ENCODE measurements at places on chromosomes 16 and 17.

DNA sequence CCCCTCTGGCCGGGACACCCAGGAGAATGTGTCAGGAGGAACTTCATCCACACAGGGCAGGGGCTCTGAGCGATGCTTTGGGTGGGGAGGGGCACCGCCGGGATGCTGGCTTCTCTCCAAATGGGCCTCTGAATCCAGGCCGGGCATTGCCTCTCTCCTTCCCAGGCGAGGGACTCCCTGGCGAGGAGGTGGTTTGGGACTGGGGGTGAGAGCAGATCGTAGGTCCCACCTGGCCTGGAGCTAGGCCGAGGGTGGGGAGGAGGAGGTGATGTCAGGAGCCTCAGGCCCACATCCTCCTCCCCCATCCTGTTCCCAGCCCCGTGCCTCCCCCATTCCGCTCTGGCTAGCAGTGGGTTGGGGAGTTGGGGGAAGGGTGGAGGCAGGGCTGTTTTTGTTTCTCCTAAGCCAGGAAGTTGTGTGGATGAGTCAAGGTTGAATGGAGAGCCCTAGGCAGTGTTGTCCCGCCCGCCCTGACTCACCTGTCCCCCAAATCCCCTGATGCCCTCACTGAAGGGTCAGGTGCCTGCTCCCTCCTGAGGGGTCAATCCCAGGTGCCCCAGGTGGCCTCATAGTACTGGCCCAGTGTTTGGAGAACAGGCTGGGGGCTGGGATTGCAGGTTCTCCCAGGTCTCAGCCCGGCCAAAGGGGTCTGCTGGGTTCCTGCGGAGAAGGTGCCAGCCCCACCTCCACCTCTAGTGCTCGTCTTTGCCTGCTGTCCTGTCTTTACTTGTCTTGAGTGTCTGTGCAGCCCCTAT lies 2.8 kb downstream of the GRB7 start:
- H3K27me3 ChIP-seq = peaks cover 15% of the 10 kb centered on the region
- H3K27ac ChIP-seq = peak overlapping the region; percentile 22
- peaks cover 27% of the 10 kb centered on the region for H3K4me1 ChIP-seq

- H3K4me3 ChIP-seq = no peak overlapping the region
- peaks cover 16% of the 10 kb centered on the region for H3K27me3 ChIP-seq
- H3K4me1 ChIP-seq = no peaks in the 10 kb centered on the region
- H3K27ac ChIP-seq = no peak overlapping the region
- DNase-seq = no peak
These were observed 23.7 kb upstream of the WWOX start for GRCh38 chr16:78075800-78076199.

GRCh38 chr16:30079480-30079879 lies 3.7 kb downstream of the PPP4C start:
- H3K4me1 ChIP-seq = peaks cover 33% of the 10 kb centered on the region
- no peak overlapping the region for H3K27ac ChIP-seq
- H3K36me3 ChIP-seq = peaks cover 22% of the 10 kb centered on the region
- no peak overlapping the region for H3K4me3 ChIP-seq
- no peaks in the 10 kb centered on the region for H3K27me3 ChIP-seq

DNA sequence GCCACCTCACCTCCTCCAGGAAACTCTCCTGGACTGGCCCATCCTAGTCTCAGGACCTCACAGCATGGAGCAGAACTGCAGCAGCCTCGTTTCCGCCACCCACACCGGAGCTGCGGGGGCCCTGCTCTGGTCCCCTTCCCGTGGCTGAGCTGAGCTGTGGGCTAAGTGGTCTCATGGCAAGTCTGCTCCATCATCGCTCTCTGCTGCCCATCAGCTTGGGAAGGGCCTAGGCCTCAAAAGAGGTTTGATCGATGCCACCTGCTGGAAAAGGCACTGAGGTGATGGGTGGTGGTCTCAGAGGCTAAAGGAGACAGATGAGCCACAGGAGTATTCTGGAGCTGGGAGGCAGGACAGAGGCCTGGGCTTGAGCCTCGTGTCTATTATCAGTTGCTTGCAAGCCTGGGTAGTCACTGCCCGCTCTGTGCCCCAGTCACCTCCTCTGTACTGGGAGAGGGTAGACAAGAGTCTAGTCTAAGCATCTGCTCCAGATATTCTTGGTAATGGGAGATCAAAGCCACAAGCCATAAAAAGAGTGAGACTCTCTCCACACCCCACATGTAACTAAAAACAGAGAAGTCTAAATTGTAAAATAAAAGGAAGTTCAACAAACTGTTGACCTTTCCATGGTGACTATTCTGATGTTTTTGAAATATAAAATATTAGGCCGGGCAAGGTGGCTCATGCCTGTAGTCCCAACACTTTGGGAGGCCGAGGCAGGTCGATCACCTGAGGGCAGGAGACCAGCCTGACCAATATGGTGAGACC lies 1.6 kb downstream of the ITGAE start:
- H3K27ac ChIP-seq = no peak overlapping the region
- H3K27me3 ChIP-seq = no peaks in the 10 kb centered on the region
- peaks cover 52% of the 10 kb centered on the region for H3K4me1 ChIP-seq
- DNase-seq = no peak
- H3K4me3 ChIP-seq = no peak overlapping the region
- H3K36me3 ChIP-seq = no peaks in the 10 kb centered on the region

- no peak overlapping the region for H3K27ac ChIP-seq
- no peaks in the 10 kb centered on the region for H3K36me3 ChIP-seq
- peak; percentile 8 for DNase-seq
- H3K4me1 ChIP-seq = no peaks in the 10 kb centered on the region
- no peak overlapping the region for H3K4me3 ChIP-seq
These were observed 14.5 kb upstream of the ADORA2B start for GRCh38 chr17:15930426-15930825.

- H3K4me1 ChIP-seq = peaks cover 32% of the 10 kb centered on the region
- H3K4me3 ChIP-seq = no peak overlapping the region
- H3K27me3 ChIP-seq = no peaks in the 10 kb centered on the region
- no peaks in the 10 kb centered on the region for H3K36me3 ChIP-seq
- DNase-seq = no peak
These were observed 1.5 kb upstream of the MARF1 start for GRCh38 chr16:15644267-15644961.

DNA sequence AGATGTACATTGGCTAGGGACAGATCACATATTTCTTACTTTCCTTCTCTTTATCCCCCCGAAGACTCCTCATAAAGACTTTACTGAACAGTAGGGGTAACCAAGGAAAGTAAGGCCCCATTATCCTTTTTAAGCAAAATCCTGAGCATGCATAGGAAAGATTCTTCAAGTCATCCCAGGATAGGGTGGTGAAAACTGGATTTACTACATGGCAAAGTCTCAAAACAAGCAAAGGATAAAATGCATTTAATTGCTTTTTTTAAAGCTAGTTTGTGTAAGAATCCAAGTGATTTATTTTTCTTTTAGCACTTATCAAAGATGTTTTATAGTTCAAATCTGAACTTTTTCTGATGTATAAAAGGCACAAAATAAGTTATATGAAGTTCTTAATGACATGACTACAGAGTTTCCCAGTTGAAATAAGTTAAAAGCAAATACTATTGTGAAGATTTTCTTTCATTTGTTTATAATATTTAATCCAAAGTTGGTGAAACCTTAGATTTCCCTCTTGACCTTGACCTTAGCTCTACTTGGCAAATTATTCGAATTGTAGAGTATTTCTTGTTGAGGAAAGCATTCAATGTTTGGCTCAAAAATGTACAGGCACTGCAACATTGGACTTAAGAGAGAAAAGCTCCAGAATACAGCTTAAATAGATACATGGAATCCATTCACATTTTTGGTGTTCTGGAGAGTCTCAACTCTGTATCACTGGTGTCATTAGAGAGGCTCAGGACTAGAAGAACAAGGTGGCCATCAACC lies 104.3 kb downstream of the ABCA8 start:
- no peaks in the 10 kb centered on the region for H3K36me3 ChIP-seq
- H3K27me3 ChIP-seq = no peaks in the 10 kb centered on the region
- H3K27ac ChIP-seq = no peak overlapping the region
- peaks cover 2% of the 10 kb centered on the region for H3K4me1 ChIP-seq

- H3K4me3 ChIP-seq = no peak overlapping the region
- H3K4me1 ChIP-seq = peaks cover 67% of the 10 kb centered on the region
- DNase-seq = no peak
- H3K27me3 ChIP-seq = no peaks in the 10 kb centered on the region
- no peak overlapping the region for H3K27ac ChIP-seq
These were observed 65.2 kb downstream of the SNX20 start for GRCh38 chr16:50615891-50616290.

- H3K4me3 ChIP-seq = no peak overlapping the region
- H3K27me3 ChIP-seq = no peaks in the 10 kb centered on the region
- no peak for DNase-seq
- no peaks in the 10 kb centered on the region for H3K36me3 ChIP-seq
- no peak overlapping the region for H3K27ac ChIP-seq
These were observed 127.9 kb upstream of the CDH11 start for GRCh38 chr16:65249768-65250167.

DNA sequence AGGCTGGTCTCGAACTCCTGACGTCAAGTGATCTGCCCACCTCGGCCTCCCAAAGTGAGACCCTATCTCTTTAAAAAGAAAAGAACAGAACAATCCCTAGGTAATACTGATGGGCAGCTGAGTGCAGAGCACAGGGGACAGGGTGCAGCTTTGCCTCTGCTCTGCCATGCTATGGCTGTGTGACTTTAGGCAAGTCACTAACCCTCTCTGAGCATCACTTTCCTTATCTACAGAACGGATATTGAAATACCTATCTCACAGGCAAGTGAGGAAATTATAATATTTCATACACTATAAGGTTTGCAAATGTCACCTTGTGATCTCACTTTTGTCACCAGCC lies 4.1 kb downstream of the CASKIN2 start:
- H3K27me3 ChIP-seq = no peaks in the 10 kb centered on the region
- H3K4me1 ChIP-seq = peaks cover 47% of the 10 kb centered on the region
- no peak overlapping the region for H3K4me3 ChIP-seq
- no peak overlapping the region for H3K27ac ChIP-seq
- H3K36me3 ChIP-seq = peaks cover 2% of the 10 kb centered on the region

- DNase-seq = no peak
- no peaks in the 10 kb centered on the region for H3K4me1 ChIP-seq
- no peak overlapping the region for H3K4me3 ChIP-seq
- no peak overlapping the region for H3K27ac ChIP-seq
These were observed 11.5 kb downstream of the ZNF597 start for GRCh38 chr16:3431779-3432219.

- H3K4me3 ChIP-seq = peak overlapping the region; percentile 82
- peak; percentile 50 for DNase-seq
- peaks cover 81% of the 10 kb centered on the region for H3K4me1 ChIP-seq
- no peaks in the 10 kb centered on the region for H3K27me3 ChIP-seq
These were observed 870 bp upstream of the ITGA3 start for GRCh38 chr17:50055055-50055425.

GRCh38 chr16:930511-930910 lies 40.3 kb downstream of the LMF1 start:
- H3K36me3 ChIP-seq = peaks cover 19% of the 10 kb centered on the region
- no peaks in the 10 kb centered on the region for H3K27me3 ChIP-seq
- H3K4me1 ChIP-seq = no peaks in the 10 kb centered on the region
- DNase-seq = peak; percentile 76
- no peak overlapping the region for H3K4me3 ChIP-seq

GRCh38 chr16:79899716-79900115 lies 299.2 kb upstream of the MAF start:
- no peaks in the 10 kb centered on the region for H3K27me3 ChIP-seq
- no peak for DNase-seq
- no peak overlapping the region for H3K27ac ChIP-seq
- no peaks in the 10 kb centered on the region for H3K36me3 ChIP-seq
- no peak overlapping the region for H3K4me3 ChIP-seq

DNA sequence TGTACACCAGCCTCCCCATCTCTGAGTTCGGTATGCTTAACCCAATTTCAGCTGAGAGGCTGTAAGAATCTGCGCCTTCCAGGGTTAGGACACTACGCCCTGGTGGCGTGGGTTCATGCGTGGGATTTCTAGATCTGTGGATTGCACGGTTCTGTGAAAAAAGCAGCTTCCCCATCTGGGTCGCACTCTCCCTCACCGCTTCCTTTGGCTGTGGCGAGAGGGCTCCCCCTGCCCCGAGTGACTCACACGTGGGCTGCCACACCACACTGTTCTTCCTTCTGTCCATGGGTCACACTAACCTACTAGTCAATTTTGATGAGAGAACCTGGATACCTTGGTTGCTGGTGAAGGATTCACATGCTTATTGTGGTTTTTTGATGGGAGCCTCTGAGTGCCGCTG lies 256.0 kb upstream of the MAF start:
- H3K27me3 ChIP-seq = peaks cover 5% of the 10 kb centered on the region
- no peak overlapping the region for H3K4me3 ChIP-seq
- H3K4me1 ChIP-seq = no peaks in the 10 kb centered on the region
- no peak overlapping the region for H3K27ac ChIP-seq

DNA sequence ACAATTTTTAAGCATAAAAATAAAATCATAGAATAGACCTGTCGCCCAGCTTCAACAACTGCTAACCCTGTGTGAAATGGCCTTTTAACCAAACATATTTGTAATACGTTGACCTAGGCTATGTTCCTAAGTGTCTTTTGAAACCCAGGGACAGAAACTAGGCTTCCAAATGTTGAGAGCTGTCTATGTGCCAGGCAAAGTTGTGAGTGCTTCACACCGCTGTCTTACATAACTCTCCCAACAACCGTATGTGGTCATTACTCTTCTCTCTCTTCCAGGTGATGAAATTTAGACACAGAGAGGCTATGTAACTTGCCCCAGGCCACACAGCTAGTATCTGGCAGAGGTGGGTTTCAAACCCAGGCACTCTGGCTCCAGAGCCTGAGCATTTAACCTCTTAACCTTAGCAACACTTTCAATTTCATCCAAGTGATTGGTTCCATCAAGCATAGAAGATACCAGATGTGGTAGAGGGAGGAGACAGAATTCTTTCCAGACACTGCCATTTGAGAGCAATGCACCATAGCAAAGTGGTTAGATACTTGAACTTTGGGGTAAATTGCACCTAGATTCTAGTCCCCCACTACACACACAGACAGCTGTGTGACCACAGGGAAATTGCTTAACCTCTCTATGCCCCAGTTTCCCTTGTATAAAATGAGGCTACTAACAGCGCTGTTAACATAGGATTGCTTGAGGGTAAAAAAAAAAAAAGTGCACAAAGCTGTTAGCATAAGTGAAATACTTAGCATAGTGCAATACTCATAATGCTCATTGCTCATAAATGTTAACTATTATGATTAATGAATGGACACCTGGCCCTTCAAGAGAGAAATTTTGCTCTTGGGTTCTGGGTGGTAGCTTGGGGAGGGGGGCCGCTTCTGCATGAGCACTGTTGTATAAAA lies 160.6 kb downstream of the IRX3 start:
- no peak for DNase-seq
- no peaks in the 10 kb centered on the region for H3K4me1 ChIP-seq
- H3K4me3 ChIP-seq = no peak overlapping the region
- no peak overlapping the region for H3K27ac ChIP-seq
- peaks cover 2% of the 10 kb centered on the region for H3K27me3 ChIP-seq
- peaks cover 3% of the 10 kb centered on the region for H3K36me3 ChIP-seq

- H3K4me3 ChIP-seq = no peak overlapping the region
- DNase-seq = no peak
- no peaks in the 10 kb centered on the region for H3K4me1 ChIP-seq
- H3K27me3 ChIP-seq = peaks cover 33% of the 10 kb centered on the region
- H3K27ac ChIP-seq = no peak overlapping the region
- no peaks in the 10 kb centered on the region for H3K36me3 ChIP-seq
These were observed 5.8 kb upstream of the RPRML start for GRCh38 chr17:46984892-46985291.

GRCh38 chr16:55575496-55575895 lies 9.0 kb downstream of the CAPNS2 start:
- no peak overlapping the region for H3K27ac ChIP-seq
- H3K36me3 ChIP-seq = peaks cover 6% of the 10 kb centered on the region
- H3K4me3 ChIP-seq = no peak overlapping the region
- no peak for DNase-seq
- H3K27me3 ChIP-seq = no peaks in the 10 kb centered on the region

GRCh38 chr16:4387781-4388180 lies 16.1 kb downstream of the VASN start:
- no peaks in the 10 kb centered on the region for H3K27me3 ChIP-seq
- no peaks in the 10 kb centered on the region for H3K36me3 ChIP-seq
- H3K27ac ChIP-seq = peak overlapping the region; percentile 94
- H3K4me3 ChIP-seq = no peak overlapping the region
- peaks cover 80% of the 10 kb centered on the region for H3K4me1 ChIP-seq
